ENCODE measurements at places on chromosomes 1 and 21.

- DNase-seq: no peak
Observed at GRCh38 chr1:116513956-116514355, 56.9 kb downstream of the CD58 start.

DNA sequence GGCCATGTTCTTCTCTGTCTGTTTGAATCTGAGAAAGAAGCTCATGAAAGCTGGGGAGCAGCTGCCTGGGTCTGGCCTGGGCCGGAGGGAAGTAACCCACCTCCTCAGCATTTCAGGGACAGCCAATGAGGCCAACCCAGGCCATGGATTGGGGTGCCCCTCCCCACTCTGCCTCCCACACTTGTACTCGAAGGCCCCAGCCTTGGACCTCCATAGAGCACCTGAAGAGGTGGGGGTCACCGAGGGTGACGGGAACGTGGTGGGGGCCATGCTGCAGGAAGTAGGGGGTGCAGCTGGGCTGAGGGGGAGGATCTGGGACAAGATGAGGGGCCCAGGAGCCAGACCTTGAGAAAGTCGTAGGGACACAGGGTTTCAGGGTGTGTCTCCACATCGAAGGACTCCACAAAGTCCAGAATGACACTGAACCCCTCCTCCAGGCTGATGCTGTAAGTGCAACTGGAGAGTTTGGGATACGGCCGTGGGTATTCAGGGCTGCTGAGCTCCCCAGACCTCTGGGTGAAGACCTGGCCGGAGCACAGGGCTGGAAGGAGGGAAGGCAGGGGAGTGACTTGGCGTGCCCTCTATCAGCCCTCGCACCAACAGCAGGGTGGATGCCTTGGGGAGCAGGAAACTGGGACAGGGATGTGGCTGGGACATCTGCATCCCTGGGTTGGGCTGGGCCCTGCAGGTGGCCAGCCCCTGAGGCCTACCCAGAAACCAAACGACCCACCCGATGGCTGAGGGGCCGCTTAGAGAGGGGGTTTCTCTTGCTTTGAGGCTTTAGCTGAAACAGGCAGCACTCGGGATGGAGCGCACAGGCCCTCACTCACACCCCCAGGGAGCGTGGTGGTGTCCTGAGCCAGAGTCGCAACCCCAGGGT, 3.8 kb downstream of the MASP2 start:
- no peak for DNase-seq

DNA sequence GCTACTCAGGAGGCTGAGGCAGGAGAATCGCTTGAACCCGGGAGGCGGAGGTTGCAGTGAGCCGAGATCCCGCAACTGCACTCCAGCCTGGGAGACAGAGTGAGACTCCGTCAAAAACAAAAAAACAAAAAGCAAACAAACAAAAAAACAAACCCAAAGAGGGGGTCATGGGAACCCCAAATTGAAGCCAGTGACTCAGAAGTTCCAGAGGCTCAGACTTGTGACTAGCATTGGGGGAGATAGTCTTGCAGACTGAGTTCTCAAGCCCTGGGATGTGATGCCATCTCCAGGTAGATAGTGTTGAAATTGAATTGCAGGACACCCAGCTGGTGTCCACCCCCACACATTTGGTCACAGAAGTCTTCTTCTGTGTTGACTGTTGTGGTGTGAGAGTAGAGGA, 24.9 kb upstream of the ENO1 start:
- DNase-seq: no peak

- no peak for DNase-seq
Observed at GRCh38 chr1:82329226-82329625, 528.5 kb downstream of the ADGRL2 start.

- peak; percentile 84 for DNase-seq
Observed at GRCh38 chr1:30911059-30911954, 2.7 kb upstream of the SDC3 start.

DNA sequence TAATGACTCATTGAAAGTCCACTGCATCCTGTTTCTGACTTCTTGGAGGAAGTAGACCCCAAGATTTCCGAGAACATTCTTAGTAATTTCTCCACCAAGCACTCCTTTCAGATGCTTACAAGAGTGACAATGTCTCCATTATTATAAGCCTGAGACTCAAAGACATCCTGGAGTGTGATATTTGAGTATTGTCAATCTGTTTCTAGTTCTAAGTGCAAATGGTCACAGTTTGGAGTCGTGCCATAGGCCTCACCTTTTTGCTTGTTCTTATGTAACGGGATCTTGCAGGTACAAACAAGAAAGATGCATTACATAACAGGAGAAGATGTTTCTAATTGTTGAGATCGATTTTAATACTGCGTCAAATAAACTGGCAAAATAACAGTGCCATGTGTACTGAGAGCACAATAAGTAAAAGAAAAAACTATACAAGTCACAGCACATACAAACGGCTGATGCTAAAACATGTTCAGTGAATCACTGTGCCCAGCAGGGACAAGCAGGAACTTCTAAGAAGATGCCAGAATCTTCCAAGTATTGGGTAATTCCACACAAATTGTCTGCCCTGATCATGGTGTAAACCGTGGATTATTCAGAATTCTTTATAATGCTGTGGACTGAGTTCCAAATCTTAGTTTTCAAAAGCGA, 54.1 kb downstream of the CD2 start:
- no peak for DNase-seq

DNA sequence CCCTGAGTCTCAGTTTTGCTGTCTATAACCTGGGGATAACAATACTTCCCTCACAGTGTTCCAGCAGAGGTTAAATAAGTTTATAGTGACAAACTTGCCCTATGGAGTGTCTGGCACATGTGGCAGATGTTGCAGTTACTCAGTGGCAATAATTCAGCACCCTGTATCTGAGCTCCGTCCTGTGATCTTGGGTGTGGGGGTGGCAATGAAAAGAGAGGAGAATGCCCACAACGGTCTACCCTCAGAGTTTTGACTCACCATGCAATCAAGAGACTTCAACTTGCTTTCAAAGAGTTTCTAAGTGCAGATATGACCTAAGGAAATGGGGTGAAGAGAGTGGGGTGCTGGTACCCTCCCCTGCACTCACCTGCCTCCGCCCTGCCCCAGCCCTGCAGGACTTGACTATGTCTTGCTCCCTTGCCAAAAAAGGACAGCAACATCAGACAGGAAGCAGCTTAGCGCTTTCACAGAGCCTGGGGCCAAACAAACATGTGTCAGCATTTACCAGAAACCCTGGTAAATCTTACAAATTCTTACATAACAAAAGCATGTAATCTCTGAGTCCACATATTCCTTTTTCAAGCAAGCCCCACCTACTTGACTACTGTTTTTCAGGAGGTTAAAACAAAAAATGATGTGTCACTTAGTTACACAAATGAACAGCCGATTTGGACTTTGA, 185.1 kb upstream of the CAMK1G start:
- DNase-seq: no peak

GRCh38 chr1:160261556-160261892, 825 bp downstream of the DCAF8 start:
- no peak for DNase-seq

DNA sequence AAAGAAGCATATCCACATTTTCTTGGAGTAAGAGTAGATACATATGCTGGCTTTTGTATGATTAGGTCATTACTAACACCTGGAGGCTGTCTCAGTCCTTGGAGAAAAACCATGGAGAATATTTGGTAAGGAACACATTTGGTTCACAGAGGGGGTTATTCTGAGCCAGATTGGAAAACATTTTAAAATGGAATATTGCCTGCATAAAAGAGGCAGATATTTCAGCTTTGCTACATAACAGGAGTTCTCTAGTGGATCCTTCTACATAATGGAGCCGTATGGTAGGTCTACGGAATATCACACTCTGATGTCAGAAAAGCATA, 415.1 kb downstream of the ADGRL2 start:
- no peak for DNase-seq

GRCh38 chr1:154499446-154499845, 2.6 kb upstream of the TDRD10 start:
- DNase-seq: no peak

DNA sequence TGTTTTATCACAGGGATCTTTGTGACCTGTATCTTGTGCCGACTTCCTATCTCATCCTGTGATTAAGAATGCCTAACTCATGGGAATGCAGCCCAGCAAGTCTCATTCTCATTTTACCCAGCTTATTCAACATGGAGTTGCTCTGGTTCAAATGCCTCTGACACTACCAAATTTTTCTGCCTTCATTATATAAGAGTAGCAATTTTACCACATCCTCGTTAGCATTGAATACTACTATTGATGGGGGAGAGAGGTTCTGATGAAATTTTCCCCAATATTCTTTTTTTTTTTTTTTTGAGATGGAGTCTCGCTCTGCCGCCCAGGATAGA, 44.5 kb upstream of the PPIH start:
- DNase-seq: no peak

DNA sequence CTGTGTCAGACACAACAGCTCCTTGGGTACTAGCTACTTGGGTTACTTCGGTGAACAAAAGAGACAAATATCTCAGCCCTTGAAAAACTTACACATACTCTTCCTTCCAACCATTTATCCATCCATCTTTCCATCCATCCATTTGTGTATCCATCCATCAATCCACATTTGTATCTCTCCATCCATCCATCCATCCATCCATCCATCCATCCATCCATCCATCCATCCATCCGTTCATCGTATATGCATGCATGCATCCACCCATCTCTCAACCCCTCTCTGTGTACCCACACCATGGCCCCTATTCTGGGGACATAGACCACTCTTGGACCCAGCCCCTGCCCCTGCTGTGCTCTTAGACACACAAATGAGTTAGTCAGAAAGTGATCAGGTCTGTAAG, 40.2 kb downstream of the FAAH start:
- DNase-seq: no peak

- peak; percentile 29 for DNase-seq
Observed at GRCh38 chr21:32826329-32827167, 55.0 kb upstream of the PAXBP1 start.

Measured in nucleus accumbens (tissue), 56 donors.